ENCODE measurements at places on chromosomes 13 and 19.

- DNase-seq = no peak
Measured at GRCh38 chr19:35038623-35039512, 2.7 kb upstream of the HPN start.

DNA sequence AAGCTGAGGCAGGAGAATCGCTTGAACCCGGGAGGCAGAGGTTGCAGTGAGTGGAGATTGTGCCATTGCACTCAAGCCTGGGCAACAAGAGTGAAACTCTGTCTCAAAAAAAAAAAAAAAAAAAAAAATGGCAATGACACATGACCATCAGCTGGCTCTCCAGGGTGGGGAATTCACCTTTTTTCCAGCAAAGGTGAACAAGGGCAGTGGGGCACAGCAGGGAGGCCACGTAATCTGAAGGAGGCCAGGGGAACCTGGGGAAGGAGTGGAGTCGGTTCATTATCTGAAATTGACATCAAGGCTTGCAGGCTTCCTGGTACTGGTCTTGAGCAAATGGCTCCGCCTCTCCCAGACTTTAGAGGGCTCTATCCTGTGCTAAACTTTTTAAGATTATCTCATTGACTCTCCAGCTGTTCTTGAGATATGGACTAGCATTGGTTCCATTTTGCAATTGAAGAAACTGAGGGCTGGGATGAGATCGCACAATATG is 28.1 kb downstream of the KEAP1 start:
- no peak for DNase-seq

DNA sequence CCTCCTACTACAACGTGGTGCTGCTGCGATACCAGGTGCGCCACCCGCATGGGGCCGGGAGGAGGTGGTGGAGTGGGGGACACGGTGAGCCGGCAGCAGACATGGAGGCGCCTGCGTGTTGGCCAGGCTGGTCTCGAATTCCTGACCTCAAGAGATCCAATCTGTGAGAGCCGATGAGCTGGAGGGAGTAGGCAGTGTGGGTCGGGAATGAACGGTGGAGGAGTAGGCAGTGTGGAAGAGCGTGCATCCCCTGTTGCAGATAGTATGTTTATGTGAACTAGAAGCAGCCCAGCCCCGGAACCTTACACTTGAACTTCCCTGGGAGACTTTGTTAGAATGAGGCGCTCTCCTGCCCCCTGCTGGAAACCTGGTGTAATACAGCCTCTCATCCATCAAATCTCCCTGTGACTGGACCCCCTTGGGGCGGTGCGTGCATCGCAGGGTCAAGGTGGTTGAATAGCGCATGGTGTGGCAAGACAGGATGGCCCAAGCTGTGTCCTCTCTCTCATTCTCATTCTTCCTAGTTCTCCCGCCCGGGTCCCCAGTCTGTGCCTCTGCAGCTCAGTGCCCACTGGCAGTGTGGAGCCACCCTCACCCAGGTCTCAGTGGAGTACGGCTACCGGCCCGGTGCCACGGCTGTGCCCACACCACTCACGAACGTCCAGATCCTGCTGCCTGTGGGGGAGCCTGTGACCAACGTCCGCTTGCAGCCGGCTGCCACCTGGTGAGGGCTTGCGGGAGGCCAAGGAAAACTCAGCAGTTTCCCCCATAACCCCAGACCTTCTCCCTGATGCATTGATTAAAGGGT is 10.5 kb upstream of the B3GNT3 start:
- DNase-seq = peak; percentile 87

DNA sequence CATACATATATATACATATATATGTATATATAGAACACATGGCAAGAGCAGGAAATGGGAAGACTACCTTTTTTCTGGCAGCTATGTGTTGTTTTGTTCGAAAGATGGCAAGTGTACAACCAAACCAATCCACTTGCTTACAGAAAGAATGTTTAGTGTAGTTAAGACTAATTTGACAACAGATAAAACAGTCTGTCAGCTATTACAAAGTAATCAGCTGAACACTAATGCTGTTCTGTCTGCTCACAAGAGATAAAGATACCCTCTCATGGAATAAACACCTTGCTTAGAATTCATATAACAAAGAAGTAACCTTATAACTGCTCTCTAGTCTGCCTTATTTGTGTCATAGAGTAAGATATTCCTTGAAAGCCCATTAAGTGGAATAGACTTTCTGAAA is 858 bp upstream of the KCNRG start:
- DNase-seq = no peak

- no peak for DNase-seq
Measured at GRCh38 chr19:4719499-4719866, 4.2 kb downstream of the DPP9 start.

GRCh38 chr19:55270172-55270942 is 9.6 kb downstream of the HSPBP1 start:
- DNase-seq = no peak

GRCh38 chr13:32581177-32581786 is 5.0 kb upstream of the PDS5B start:
- DNase-seq = no peak

- no peak for DNase-seq
Measured at GRCh38 chr13:34357435-34358232, 539.7 kb downstream of the RFC3 start.

DNA sequence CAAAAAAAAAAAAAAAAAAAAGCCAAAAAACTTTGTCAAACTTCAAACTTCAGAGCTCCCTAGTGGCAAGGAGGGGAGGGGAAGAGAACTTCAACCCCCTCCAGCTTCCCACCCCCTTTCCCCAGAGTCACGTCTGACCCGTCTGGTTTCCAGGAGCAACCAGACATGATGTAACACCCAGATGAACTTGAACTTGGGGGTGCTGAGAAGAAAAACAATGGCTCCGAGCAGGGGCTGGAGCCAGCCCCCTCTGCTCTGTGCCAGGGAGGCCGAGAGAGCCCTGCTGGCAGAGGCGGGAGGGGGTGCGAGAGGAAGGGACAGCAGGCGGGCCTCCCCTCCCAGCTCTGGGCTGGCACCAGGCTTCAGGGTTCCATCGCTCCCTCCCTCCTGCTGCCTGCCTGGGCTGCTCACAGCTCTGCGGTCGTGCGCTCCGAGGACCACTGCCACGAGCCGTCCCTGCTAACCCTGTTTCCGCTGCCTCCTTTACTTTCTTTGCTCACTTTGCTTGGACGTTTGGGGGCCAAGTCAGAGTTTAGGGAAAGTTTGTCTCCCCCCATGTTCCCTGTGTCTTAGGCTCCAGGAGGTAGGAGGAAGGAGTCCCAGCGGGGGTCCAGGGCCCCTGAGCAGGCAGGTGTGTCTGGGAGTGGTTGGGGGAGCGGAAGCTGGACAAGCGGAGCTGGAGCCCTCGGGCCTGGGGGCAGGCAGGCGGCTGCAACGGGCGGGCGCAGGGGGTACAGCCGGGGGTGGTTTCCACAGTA is 11.1 kb downstream of the LYL1 start:
- DNase-seq = peak; percentile 61

DNA sequence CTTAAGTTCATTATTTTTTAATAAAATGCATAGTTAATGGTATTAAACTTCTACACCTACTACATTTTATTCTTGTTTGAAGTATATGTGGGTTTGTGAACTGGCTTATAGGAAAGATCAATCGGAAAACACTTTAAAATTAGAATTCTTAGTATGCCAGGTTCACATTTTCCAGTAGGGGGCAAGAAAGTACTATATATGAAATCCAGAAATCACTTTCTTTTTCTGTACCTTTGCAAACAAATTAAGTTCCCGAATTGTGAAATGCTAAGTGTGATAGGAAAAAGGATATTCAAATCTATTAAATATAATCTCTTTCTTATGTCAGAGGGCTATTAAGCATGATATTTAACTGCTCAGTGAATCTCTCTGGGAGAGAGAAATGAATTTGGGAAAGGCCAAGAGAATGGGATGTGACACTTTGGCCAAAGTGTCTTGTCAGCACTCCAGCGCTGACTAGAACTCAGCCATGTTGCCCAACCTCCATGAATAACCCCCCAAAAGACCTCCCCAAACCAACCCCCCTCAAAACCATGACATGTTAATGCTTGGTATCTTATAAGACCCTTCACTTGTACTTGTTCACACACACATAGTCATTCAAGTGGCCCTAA is 122.6 kb upstream of the SLC10A2 start:
- DNase-seq = no peak

DNA sequence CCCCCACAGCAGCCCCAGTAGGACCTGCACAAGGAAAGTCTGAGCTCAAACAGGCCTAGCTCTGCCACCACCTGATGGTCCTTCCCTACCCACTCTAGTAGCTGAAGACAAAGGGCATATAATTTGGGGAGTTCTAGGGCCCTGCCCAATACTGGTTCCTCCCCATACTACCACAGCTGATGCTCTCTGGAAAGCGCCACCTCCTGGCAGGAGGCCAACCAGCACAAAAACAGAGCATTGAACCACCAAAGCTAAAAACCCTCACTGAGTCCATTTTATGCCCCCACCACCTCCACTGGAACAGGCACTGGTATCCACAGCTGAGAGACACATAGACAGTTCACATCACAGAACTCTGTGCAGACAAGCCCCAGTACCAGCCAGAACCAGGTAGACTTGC is 1276.8 kb downstream of the OLFM4 start:
- DNase-seq = no peak

GRCh38 chr13:52034616-52035226 is 10.2 kb downstream of the UTP14C start:
- DNase-seq = no peak

GRCh38 chr19:812747-813218 is 9.0 kb downstream of the PLPPR3 start:
- peak; percentile 67 for DNase-seq

DNA sequence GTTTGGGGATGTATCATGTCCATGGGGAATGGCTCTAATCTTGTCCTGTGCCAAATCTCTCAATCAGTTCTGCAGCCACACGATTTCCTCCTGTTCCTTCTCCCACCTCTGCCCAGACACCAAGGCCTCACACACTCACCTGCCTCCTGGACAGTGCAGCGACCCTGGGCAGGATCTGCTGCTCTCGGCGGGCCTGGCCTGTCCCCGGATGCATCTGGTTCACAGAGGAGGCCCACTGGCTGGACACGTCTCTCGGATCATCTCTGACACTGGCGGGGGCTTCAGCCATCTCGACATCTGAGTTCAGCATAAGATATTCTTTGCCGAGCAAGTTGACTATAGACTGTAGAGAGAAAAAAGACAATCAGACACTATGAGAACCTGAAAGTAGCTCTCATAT is 5.9 kb downstream of the ZSCAN5B start:
- no peak for DNase-seq

GRCh38 chr13:73254827-73255226 is 196.0 kb downstream of the KLF5 start:
- no peak for DNase-seq

GRCh38 chr13:113351514-113352026 is 12.4 kb downstream of the GRTP1 start:
- no peak for DNase-seq

DNA sequence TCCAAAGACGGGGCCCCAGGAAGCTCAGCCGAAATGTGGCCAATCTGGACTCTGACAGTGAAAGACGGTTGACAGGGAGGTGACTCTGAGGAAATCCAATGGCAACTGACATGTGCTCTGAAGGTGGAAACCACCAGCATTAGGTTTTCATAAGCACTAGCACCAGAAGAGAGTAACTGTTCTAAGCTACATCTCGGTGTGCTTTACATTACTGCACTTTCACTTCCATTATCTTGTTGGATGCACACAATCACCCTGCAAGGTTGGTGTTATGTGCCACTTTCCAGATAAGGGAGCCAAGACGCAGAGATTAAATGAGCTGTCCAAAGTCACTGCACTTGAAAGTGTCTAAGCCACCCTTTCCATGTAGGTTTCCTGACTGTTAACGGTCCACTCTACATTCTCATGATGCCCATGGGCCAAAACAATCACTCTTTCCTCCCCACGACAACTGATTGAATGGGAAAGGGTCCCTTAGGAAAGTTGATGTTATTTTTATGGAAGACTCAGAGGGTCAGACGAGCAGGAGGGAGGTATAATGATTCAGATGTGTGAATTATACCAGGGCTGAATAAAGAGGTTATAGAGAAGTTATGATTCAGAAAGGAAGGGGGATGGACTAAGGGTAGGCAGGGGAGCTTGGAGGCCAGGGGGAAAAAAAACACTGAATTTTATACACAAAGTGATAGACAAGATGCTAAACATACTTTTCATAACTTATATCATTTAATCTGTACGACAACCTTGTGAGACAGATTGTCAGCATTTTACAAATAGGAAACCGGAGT is 52.8 kb downstream of the RUBCNL start:
- DNase-seq = no peak

DNA sequence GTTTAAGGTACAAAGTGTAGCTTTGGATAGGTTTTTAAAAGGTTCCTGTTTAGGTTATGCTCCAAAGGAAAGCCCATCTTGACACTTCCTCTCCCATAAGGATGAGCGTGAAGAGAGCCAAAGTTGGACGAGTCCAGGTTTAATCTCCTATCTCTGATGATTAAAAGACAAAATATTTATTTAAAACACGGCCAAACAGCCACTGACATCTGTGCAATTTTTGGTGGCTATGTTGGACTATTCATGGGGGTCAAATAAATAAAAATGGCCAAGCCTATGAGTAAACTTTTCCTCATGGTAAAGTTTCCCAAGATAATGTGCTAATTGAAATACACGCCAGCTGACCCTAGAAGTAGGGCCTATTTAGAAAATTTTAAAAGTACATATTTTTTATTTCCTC is 69.0 kb upstream of the DOCK9 start:
- DNase-seq = no peak
